Kasumi-1 (cell line): ENCODE measurements at places on chromosomes 2 and 18.

DNA sequence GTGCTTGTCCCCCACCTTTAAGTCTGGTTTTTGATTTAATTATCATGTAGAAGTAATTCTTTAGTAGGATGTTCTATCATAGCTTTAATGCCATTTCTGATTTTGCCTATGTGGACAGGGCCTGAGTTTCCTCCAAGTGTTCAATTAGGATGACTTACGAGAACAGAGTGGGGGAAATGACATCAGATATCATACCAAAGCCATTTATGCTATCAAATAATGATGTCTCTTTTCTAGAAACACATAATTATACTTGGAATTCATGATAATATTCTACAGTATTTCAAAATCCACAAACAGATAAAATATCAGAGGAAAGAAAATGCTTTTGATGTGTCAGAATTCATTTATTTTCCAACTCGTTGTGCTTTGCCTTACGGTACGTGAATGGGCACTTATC, 165.9 kb upstream of the SPRED2 start:
- DNase-seq: no peak

- DNase-seq: no peak
Measured at GRCh38 chr18:77162580-77162979, 30.0 kb upstream of the MBP start.

- no peak for DNase-seq
Measured at GRCh38 chr2:126653761-126654160, 2.2 kb upstream of the GYPC start.

DNA sequence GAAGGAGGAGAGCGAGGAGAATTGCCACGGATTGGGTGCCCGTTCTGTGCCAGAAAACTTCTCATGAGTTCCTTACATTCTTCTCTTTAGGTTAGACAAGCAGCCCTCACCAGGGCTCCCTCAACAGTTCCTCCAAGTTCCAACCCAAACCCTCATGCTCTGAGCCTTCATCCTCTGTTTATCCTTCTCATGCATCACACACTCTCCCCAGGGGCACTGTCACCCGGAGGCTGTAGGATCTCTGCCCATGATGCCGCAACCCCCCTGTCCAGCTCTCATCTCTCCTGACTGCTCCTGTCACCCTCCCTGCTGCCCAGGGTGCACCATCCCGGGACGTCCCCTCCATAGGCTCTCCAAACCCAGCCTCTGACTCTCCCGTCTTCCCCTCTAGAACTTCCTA, 99.4 kb upstream of the MYCN start:
- DNase-seq: no peak

DNA sequence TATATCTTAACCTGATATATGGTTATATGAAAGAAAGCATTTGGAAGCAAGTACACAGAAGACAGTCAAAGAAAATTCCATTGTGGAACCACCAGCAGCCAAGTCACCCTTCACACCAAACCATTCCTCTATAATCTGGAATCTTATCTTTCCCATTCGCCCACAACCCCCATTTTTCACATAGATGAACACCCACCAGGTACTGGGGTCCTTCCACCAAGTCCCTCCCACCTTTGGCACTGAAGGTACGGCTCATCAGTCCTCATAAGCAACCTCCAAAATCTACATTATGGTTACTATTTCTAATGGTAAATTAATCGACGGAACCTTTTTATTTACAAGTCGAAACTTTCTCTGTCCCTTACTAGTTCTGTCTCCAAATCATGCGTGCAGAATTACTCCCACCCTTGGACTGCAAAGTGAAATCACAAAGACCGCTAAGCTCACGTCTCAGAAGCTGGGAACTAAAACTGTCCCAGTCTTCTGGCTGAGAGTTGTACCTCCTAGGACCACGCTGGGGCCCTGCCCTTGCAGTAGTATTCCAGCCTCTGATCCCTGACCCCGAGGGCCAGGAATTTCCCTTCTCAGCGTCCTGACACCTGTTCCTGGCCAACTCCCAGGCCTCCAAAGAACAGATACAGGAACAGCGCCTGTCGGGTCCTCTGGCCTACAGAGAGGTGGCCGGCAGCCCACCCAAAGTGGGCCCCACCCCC, 702 bp downstream of the OLA1 start:
- DNase-seq: peak; percentile 59
